Panc1 (cell line): ENCODE measurements at places on chromosomes 11 and 22.

DNA sequence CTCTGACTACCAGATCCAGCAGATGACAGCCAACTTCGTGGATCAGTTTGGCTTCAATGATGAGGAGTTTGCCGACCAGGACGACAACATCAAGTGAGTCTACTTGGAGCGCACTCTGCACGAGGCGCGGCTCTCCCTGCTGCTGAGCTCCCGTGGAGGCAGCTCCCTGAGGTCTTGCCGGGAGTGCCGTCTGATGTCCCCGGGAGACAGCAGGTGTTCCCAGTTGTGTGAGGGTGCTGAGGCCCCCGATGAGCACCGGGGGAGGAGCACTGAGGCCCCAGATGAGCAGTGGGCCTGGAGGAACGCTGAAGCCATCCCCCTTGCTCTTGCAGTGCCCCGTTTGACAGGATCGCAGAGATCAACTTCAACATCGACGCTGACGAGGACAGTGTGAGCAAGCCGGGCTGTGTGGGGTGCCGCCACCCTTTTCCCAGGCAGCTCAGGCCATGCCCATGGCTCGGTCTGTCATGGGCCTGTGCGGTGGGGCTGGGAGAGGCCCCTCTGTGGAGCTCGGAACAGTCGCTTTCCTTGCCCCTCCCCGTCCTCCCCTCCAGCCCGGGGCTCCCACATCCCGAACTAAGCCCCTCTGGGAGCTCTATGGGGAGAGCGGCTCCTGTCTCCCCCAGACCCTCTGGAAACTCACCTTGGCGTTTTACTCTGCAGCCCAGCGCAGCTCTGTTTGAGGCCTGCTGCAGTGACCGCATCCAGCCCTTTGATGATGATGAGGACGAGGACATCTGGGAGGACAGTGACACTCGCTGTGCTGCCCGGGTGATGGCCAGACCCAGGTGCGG lies 37.1 kb downstream of the SBF1 start:
- no peak for DNase-seq

DNA sequence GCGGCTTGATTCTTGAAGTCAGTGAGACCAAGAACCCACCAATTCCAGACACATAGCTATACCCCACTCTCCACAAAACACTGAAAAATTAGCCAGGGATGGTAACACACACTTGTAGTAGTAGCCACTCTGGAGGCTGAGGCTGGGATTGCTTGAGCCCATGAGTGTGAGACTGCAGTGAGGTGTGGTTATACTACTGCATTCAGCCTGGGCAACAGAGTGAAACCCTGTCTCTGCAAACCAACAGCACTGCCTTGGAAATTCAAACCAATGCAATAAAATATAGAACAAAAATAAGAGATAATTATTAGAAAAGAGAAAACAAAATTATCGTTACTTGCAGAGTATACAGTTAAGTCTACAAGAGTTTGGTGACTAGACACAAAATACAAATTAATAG lies 20.2 kb upstream of the PRDM10 start:
- DNase-seq = no peak

DNA sequence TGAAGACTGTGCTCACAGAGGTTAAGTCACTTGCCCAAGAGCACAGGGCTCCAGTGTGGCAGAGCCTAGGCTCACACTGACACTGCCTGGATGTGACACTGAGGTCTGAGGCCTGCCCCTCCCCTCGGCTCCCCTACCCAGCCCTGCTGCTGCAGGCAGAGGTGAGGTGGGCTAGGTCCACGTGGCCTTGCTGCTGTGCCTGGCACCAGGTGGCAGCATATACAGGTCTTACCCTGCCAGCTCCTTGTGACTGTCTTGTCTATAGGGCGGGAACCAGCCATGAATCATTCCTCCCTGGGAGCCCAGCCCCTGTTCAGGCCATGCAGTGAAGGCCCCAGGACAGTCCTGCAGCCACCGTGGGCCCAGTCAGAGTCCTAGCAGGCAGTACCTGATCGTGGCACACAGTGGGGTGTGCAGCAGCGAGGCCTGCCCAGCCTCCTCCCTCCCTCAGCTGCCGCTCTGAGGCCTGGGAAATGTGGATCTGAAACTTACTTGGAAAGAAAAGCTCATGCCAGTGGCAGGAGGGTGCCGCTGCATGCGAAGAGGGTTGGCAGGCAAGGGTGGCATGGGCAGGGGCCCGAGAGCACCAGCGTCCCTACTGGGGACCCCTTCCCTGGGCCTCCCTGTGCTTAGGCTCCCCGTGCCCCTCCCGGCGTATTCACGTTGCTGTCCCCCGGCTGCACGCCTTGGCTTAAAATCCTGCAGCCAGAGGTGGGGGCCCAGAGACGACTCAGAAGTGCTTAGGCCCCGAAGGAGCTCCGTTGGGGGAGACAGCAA lies 1.2 kb upstream of the CERK start:
- DNase-seq = peak; percentile 47

- DNase-seq = no peak
Observed at GRCh38 chr22:37675930-37676735, 697 bp downstream of the LGALS1 start.

GRCh38 chr11:11444804-11445131 lies 91.7 kb upstream of the CSNK2A3 start:
- no peak for DNase-seq

- no peak for DNase-seq
Observed at GRCh38 chr11:122149202-122149601, 33.2 kb upstream of the BLID start.

DNA sequence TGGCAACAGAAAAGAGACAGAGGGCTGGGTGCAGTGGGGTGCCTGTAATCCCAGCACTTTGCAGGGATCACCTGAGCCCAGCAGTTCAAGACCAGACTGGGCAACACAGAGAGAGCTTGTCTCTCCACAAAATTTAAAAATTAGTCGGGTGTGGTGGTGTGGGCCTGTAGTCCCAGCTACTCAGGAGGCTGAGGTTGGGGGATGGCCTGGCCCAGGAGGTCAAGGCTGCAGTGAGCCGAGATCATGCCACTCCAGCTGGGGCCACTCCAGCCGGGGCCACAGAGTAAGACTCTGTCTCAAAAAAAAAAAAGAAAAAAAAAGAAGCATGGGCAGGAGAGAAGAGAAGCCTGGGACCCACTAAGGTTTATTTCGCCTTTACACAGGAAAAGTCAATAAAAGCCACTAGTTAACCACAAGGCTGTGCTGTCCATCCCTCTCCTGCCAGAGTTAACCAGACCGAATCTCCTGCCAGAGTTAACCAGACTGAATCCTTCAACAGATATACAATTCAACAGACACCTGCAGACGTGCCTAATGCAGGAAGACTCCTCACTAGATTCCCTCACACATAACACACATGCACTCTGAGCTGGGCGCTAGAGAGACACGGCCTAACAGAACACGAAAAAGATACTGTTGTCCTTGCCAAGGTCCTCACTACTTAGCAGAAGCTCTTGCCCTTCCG lies 29.8 kb downstream of the MICAL3 start:
- no peak for DNase-seq

DNA sequence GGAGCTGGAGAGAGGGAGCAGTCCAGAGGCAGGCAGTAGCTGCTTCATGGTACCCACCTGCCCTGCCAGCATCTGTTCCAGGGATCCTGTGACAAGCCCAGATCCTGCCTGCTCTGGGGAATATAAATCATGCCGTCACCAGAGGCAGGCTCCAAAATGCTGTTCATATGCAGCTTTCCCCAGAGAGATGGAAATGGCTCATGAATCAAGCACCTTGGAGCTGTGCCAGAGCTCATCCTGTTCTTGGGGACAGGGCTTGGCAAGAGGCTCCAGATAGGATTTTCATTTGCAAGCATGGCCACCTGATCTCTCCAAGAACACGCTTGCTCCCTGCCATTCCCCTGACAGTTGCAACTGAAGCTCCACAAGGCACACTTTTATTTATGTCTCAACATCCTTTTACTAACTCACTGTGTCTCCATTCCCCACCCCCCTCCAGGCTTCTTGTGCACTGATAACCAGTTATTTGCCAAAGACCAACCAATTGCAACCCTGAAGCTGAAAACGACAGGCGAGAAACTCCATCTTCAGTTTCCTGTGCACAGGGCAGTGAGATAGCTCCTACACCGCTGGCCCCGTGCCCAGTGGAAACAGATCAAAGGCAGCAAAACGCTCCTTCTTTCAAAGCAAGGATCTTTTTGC lies 115.8 kb upstream of the PITPNB start:
- no peak for DNase-seq

- no peak for DNase-seq
Observed at GRCh38 chr22:49044091-49044490, 783.6 kb downstream of the BRD1 start.

DNA sequence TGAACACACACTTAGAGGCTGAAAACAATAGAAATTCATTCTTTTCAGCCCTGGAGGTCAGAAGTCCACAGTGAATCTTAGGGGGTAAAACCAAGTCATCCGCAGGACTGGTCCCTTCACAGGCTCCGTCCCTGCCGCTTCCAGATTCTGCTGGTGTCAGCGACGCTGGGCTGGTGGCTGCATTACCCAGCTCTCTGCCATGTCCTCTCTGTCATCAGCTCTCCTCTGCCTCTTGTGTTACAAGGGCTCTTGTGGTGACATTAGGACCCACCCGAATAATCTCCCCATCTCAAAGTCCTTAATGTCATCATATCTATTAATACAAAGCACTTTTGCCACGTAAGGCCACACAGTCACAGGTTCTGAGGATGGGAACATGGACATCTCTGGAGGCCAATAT lies 47.7 kb upstream of the ANO1 start:
- no peak for DNase-seq

DNA sequence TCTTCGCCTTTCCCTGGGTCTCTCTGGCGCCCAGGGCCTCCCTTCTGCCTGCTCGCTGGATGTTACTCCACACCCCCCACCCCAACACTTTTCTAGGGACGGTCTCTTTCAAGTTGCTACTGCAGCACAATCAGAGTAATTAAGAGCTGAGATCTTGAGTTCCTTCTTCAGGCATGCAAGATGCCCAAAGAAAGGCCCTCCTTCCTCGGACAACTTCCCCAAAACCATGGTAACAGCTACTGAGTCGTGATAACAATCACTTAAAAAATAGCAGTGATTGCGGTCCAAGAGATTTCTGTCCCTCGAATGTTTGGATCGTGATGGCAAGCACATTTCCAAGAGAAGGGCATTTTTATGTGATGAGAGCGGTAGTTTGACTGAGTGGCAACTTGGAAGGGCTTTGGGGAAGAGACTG lies 638 bp upstream of the TENM4 start:
- DNase-seq = no peak

DNA sequence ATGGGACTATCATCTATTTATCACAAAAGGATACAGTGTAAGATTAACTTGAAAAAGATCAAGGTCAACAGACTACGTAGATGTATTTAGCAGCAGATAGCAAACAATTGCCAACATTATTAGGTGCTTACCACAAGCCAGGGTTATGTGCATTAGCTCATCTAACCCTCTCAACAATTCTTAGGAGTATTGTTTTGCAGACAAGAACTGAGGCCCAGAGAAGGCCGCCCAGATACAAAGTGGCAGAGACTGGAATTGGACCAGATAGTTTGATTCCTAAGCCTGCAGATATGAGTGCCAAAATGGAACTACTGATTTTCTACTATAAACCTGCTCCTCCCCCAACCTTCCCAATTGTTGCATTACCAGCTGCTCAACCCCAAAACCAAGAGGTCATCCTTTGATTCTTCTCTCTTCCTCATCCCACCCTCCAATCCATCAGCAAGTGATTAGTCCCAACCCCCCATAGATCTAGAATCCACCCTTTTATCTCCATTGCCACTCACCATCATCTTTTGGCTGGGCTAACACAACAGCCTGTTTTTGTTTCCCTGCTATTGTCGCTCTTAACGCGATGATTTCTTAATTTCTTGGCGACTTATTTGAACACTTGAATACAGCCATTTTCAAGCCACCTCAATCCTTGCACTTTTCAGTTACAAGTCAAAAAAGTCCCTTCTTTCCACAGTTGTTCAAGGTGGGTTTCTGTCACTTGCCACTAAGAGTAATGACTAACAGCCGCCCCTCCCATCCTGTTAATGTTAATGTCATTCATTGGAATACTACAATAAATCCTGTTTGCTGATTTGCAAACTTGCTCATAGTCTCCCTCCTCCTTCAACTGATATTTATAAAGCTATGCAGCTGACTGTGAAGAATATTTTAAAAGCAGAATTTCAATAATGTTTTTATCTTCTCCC lies 2.7 kb downstream of the TMEM123 start:
- no peak for DNase-seq

- DNase-seq = no peak
Observed at GRCh38 chr11:18461909-18462308, 6.3 kb downstream of the LDHAL6A start.

- DNase-seq = no peak
Observed at GRCh38 chr11:129417458-129417857, 41.8 kb downstream of the BARX2 start.

GRCh38 chr11:107018219-107018901 lies at the start of gene GUCY1A2:
Gene GUCY1A2, minus strand, starts transcription at chr11:107018476. Its CDS starts 421 bp downstream, at chr11:107018055.
- DNase-seq = no peak

DNA sequence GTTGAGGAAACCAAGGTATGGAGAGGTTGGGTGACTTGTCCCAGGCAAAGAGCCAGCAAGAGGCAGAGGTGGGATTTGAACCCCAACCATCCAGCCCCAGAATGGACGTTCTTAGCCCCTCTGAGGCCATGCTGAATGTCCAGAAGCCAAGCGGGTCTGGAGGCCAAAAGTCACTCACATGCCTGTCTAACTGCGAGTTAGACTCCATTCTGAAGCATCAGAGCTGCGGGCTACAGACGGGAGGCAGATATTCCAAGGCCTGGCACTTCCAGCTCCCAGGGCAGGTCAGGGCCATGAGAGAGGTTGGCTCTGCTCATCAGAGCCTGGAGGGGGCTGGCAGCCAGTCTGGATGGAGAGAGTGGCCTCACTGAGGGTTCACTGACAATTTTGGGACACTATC lies 616.5 kb downstream of the BRD1 start:
- no peak for DNase-seq

DNA sequence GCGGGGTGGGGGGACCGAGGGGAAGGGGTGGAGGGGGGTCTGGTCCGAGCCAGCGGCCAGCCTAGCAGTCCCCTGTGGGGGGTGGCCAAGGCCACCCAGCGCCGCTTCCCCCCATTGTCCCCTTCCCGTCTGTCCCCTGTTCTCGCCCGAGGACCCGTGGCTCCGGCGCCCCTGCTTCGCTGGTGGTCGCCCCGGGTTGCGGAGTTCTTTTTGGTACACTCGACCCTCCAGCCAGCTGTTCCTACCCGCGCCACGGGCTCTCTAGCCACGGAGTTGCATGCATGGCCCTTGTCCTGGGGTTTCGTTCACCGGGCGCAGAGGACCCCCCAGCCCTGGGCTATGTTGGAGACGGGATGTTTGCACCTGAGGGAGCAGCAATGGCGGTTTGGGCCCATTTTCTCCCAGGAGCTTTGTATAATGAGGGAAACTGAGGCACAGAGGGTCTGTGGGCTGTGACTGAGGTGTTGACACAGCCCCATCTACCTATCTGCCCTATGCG lies 489 bp downstream of the RNF214 start:
- no peak for DNase-seq

DNA sequence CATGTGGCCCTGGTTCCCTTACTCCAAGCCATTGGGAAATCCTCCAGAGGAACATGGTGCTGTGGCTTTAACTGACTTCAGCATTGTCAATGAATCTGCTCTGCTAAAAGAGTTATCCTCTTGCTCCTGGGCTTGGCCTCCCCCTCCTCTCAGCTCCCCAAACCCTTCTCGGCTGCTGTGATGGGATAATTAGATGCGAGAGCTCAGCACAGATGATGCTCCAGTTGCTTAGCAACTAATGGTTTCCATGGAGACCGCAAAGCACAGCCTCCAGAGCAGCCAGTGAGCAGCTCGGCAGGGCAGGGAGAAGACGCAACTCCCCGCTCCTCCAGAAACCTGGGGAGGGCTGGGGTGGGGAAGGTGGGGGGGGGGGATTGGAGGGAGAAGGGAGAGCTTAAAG lies 2.8 kb upstream of the UPK2 start:
- DNase-seq = no peak

GRCh38 chr22:35589756-35590093 lies 27.4 kb downstream of the MB start:
- no peak for DNase-seq
